ENCODE measurements at places on chromosomes 12 and 14.

DNA sequence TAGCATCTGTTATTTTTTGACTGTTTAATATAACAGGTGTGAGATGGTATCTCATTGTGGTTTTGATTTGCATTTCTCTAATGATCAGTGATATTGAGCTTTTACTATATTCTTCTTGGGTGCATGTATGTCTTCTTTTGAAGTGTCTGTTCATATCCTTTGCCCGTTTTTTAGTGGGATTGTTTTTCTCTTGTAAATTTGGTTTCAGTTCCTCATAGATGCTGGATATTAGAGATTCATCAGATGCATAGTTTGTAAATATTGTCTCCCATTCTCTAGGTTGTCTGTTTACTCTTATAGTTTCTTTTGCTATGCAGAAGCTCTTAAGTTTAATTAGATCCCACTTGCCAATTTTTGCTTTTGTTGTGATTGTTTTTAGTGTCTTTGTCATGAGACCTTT, 48.9 kb upstream of the NEDD1 start:
- DNase-seq: no peak

DNA sequence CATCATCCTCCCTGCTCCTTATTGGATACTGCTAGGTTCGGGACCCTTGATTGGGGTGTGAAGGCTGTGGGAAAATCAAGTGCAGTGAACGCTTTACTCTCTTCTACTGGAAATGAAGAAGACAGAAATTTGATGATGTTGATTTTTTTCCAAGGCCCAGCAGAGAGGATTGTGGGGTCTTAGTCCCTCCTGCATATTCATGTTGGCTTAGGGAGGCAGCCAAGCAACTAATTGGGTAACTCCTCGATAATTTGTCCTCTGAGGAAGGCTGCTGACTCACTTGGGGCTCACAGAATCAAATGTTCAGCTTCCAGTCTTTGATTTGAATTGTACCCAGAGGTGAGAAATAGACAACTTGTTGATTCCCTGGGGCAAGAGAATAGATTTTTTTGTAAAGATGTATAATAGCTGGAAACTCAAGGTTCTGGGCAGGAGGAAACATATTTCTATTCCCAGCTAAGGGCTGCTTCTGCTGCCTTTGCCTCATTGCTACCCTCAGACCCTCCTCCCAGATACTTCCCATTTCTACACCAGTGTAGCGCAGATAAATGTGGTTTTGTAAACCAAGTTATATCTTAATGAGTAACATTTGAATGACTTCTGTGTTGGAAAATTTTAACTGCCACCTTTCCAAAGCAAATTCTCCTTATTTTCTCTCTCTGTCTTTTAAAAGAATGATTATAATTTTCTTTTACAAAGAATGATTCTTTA, 21.7 kb downstream of the NEUROD4 start:
- DNase-seq: no peak

DNA sequence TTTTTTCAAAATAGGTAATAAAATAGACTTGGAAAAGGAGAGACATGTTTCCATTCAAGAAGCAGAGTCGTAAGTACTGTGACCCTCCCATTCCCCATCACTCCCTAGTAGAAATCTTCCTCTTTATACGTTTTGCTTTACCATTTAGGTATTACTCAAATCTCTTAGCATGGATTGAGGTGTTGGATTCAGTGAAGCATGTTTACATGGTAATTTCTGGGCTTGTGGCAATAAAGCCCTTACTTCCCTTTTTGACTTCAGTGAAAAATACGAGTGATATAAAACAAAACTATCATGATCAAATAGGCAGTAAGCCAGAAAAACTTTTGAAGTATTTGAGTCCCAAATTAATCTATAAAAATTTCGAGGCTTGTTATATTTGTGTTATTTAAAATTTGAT, 27.4 kb downstream of the RAB21 start:
- no peak for DNase-seq

GRCh38 chr14:91332171-91332985, 85.2 kb downstream of the CCDC88C start:
- DNase-seq: no peak

- DNase-seq: no peak
Measured at GRCh38 chr12:71400481-71400880, 39.1 kb upstream of the LGR5 start.

GRCh38 chr12:4807813-4808212, 87.6 kb downstream of the GALNT8 start:
- no peak for DNase-seq

- DNase-seq: no peak
Measured at GRCh38 chr14:82354126-82354525, 820.5 kb upstream of the SEL1L start.

- DNase-seq: no peak
Measured at GRCh38 chr14:72666610-72667009, 227.3 kb downstream of the DPF3 start.

- no peak for DNase-seq
Measured at GRCh38 chr12:68481181-68481941, 129.3 kb upstream of the RAP1B start.

- peak; percentile 19 for DNase-seq
Measured at GRCh38 chr14:97149775-97150174, 352.6 kb downstream of the VRK1 start.

DNA sequence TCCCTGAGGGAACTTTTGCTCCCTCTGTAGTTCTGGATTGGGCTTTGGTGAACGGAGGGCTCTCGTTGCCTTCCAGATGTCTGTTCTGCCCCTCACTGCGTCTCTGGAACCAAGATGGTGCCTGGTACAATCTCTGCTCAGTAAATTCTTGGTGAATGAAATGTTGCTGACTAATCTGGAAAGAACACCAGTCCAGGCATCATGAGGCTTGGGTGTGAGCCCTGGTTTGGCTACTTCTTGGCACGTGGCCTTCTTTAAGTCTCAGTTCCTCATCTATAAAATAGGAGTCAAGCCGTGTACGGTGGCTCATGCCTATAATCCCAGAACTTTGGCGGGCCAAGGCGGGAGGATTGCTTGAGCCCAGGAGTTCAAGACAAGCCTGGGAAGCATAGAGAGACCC, 4.3 kb downstream of the HHIPL1 start:
- no peak for DNase-seq

- no peak for DNase-seq
Measured at GRCh38 chr12:102763061-102763460, 154.0 kb downstream of the PAH start.
